ENCODE measurements at places on chromosomes 5 and 9.
A peak's percentile ranks its signal among the peaks of the same experiment; 100 is the strongest.

DNA sequence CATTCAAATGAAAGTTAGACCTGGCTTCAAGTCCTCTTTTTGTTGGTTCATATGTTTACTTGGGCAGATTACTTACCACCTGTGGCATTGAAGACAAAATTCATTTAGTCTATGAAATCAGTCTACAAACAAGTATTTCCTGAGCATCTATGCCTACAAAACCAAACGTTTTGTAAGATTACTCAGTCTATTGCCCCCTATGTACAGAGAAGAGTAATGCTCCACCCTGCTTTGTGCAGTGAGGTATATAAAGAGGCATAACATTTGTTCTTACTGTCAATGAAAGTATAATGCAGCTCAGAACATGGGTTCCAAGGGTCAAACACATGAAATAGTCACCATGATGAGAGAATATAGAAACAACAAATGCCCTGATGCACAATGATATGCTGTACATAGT lies 580.7 kb downstream of the KIF4B start:
- no peak for DNase-seq

- no peak for DNase-seq
These were observed 53.7 kb upstream of the ANKH start for GRCh38 chr5:14925326-14925725.

GRCh38 chr5:54651482-54652076 lies 134.0 kb downstream of the SNX18 start:
- DNase-seq, result no peak

DNA sequence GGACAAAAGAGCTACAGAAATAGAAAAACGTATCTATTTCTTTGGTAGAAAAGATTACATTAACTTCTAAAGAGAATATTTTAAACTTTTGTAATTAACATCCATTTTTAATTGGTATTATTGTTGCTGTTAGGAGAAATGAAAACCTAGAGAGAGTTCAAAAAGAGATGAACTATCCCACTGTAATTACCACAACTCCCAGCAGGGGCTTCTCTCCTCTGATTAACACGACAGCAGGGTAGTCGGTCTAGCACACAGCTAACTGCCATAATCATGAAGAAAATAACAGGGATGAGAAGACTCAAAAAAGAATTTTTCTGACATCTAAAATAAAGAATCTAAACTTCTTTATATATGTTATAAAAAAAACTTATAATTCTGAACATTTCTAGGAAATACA lies 86.2 kb upstream of the CDH9 start:
- peak; percentile 1 for DNase-seq

- no peak for DNase-seq
These were observed 335.9 kb downstream of the SEMA5A start for GRCh38 chr5:9209846-9210492.

GRCh38 chr5:7597059-7597642 lies 201.2 kb downstream of the ADCY2 start:
- DNase-seq, result no peak

- DNase-seq, result no peak
These were observed 141.9 kb downstream of the CETN3 start for GRCh38 chr5:90267646-90268045.

- no peak for DNase-seq
These were observed 277.6 kb upstream of the TRPC7 start for GRCh38 chr5:136642976-136643375.

DNA sequence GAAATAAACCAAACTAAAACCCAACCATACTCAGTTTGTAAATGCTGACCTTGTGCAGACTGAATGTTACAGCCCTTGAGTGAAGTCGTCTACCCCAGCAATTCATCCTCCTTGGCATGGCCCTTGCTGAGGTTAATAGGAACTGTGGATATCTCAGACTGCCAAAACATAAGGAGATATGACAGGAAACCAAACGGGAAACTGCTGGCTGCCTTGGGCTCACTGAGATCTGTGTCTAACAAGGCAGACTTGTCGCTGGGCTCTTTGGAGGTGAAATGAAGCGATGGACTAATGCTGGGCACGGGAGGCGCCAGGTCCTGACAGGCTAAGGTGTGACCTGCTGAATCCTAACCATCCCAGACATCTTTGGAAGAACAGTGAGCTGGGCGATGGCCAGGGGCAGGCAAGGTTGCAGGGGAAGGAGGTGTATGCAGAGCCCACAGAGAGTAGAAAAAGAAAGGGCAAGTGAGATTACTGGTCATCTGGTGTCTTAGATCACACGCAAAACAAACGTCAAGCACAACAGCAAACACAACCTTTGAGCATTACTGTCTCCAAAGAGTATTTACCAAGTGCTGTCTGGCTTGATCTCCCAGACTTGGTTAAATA lies 44.6 kb upstream of the ALDH1A1 start:
- DNase-seq, result no peak

GRCh38 chr5:96067894-96068614 lies 106.4 kb upstream of the ELL2 start:
- DNase-seq, result no peak

DNA sequence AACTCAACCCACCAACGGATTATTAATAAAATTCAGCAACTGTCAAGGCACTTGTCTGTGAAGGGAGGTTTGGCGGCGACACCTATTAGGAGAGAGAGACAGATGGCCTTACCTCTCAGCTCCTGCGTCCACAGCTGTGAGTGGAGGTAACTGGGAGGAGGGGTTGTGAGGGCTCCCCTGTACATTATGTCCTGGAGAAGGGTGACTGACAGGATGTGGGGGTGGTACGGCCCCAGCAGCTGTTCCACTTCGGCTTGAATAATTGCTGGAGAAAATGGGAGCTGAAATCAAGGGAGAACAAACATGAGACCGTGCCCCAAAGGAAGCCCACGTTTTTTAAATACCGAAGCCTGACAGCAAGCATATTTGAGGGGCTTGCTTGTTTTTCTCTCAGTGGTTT lies 353.5 kb upstream of the RFX3 start:
- no peak for DNase-seq

DNA sequence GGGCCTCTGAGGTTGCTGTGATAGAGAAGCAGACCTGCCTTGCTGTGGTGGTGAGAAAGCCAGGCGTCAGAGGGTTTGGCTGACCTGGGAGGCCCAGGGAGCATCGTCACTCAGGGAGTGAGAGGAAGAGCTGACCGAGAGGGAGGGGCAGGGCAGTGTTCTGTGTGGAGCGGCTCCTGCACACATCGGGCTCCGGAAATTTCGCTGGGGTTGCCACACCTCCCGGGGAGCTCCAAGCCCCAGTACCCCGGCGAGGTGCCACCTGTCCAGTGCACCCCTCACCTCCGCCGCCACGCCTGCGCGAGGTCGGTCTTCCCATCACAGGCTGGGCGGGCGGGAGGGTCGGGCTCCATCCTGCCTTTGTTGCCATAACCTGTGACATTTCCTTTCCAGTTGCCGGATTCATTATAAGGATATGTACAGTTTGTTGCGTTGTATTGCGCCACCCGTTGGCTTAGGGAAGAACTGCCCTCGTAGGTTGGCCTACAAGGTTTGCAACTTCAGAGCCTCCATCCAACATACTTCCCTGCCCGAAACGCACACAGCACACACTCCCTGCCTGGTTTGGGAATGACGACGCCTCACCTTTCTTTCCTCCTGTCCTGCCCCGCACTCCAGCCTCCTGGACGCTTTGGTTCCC lies 223.2 kb downstream of the CACNA1B start:
- DNase-seq, result no peak

DNA sequence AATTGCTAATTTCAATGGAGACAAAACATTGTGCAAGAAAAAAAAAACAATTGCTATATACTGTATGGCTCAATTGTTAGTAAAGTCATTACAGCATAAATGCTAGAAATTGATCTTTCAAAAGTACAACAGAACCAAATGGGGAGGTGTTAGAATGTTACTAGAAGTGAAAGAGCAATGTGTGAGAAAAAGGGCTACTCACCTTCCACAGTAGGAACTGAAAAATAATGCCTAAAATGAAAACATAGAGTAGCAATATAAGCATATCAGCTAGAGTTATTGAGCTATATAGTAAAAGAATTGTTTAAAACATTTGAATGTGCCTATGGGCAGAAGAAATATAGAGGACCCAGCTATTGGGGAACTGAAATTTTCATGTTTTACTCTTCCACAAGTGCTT lies 10.9 kb upstream of the RXFP3 start:
- no peak for DNase-seq

DNA sequence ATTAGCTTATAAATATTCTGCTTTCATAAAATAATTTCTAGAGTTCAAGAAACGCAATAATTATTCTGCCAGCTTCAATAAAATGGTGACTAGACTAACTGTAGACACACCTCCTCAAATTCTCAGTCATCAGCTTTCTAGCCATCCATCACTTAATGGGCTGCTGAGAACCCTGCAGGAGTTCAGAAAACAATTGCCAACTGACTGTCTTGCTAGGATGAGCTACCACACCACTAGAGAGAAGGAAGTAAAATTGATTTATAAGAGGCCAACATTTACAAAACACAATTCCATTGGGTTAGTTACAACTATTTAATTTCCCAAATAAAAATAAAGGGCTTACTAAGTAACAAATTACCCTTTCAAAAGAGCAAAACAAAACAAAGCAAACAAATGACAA lies 126.5 kb upstream of the PAPPA start:
- no peak for DNase-seq

DNA sequence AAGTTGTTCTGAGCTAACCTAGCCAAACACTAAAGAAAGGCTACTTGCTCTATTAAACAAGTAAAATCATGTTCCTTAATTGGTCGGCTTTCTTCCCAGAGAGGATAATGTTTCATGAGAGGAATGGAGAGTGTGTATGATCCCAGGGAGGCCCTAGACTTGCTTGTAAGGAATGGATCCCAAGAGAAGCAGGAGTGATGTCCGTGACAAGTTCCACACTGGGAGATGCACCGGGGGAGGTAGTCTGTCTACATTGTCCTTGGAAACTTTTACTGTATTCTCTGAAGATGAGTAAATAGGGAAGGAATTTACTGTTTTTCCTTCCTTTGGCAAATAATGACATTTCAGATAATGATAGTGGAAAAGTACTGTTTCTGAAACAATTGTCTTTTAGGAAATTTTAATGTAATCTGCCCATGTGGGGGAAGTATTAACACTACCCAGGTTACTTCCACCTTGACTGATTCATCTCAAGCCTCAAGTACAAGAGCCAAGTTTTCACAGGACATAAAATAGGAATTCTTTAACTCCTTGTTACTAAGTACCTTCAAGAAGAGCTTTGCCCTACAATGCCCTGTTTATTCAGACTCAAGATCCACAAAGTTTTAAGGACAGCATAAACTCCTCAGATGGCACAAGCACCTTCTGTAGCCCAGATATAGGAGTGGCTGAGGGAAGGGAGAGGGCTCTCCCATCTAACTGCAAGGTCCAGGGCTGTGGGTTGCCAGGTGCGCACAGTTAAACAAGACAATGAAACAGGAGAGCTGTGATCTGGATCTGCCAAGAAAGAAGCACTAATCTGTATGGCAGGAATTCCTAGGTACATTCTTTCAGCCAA lies 152.1 kb downstream of the GNA14 start:
- no peak for DNase-seq

GRCh38 chr5:147860641-147861025 lies 17.9 kb upstream of the SCGB3A2 start:
- DNase-seq, result no peak

GRCh38 chr5:62152394-62153087 lies 153.5 kb upstream of the KIF2A start:
- DNase-seq, result no peak

Data from AML-193 (cell line).